ENCODE measurements at places on chromosomes 2 and 18. TPM values are rescaled to one million over a fixed set of nuclear protein-coding genes. Genes with fewer than 3 reads are reported as not detected.

- no peak for DNase-seq
Observed at GRCh38 chr2:185643434-185643833, 95.2 kb upstream of the FSIP2 start.

GRCh38 chr2:120486946-120487345, 141.0 kb downstream of the INHBB start:
- peak; percentile 64 for DNase-seq

GRCh38 chr2:82268446-82268845, 1963.9 kb upstream of the LRRTM1 start:
- no peak for DNase-seq

GRCh38 chr2:37617119-37617892, 54.1 kb downstream of the CDC42EP3 start:
- DNase-seq: no peak

GAREM2 gene
- total RNA-seq: 1.4 TPM

DNA sequence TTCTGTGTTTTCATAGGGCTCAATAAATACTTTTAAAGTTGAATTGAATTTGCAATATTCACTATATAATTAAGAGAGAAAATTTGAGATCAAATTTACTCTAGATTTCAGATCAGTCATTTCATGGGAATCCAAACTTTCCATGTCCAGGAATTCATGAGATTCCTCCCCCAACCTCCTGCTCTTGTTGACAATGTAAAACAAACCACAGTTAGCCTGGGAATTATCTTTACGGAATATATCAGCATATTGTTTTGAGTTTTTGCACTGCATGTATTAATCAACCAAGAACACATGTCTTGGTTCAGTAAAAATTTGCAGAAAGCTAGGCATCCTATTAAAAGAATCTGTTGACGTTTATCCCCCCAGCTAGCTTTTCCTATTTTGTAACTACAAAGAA, 42.3 kb downstream of the CYP1B1 start:
- no peak for DNase-seq

GRCh38 chr2:104412384-104412783, 441.5 kb upstream of the POU3F3 start:
- DNase-seq: peak; percentile 50

MCFD2 gene
- total RNA-seq: 91.9 TPM

All from PC-3 (cell line).